Activated CD8-positive, alpha-beta memory T cell treated with anti-CD3 and anti-CD28 coated beads for 1 hour (primary cell): ENCODE measurements at places on chromosomes 3 and 15.

- no peak for DNase-seq
These were observed 3.8 kb downstream of the PLCH1 start for GRCh38 chr3:155741101-155741500.

GRCh38 chr15:25677719-25678499 is 185.2 kb downstream of the ATP10A start:
- no peak for DNase-seq

- no peak for DNase-seq
These were observed 253.7 kb upstream of the RASGRP1 start for GRCh38 chr15:38818157-38818790.

DNA sequence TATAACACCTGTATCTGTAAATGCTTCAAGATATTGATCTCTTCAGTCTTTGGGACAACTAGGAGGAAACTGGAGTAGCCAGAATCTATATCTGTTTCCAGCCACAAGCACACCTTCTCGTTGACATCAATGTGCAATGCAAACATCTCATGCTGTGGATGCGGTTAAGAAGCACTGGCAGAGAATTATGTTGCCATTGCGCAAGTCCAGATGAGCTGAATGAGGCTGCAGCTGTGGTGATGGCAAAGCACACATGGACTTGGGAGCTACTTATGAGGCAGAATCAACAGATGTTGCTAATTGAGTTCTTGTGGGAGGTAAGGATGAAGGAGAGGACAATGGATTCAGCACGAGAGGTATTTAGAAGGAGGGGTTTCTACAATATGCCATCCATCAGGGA is 90.9 kb downstream of the STRIT1 start:
- DNase-seq: no peak

DNA sequence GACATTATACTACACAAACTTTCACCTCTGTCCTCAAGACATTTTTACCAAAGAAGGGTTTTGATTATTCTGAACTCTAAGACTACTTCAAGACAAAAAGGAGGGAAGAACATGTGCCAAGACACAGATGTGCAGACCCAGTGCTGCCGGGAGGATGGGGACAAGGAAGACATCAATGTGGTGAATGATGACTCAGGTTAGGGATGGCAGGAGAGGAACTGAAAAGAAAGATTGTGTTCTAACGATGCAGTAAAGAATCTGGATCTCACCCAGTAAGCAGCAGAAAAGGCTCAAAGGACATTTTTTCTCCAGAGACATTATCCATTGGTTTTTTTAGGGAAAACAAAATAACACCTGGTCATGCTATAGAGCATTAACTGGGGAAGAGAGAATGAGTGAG is 449.9 kb upstream of the NR2F2 start:
- DNase-seq: no peak

DNA sequence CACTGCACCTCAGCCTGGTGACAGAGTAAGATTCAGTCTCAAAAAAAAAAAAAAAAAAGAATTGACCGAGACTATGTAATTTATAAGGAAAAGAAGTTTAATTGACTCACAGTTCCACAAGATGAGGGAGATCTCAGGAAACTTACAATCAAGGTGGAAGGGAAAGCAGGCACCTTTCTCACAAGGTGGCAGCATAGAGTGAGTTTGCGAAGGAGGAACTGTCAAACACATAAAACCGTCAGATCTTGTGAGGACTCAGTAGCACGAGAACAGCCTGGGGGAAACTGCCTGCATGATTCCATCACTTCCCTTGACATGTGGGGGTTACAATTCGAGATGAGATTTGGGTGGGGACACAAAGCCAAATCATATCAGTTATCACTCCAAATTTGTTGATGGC is 380.9 kb downstream of the EDEM1 start:
- no peak for DNase-seq

- DNase-seq: no peak
These were observed 45.3 kb downstream of the TCF12 start for GRCh38 chr15:56963710-56964109.

DNA sequence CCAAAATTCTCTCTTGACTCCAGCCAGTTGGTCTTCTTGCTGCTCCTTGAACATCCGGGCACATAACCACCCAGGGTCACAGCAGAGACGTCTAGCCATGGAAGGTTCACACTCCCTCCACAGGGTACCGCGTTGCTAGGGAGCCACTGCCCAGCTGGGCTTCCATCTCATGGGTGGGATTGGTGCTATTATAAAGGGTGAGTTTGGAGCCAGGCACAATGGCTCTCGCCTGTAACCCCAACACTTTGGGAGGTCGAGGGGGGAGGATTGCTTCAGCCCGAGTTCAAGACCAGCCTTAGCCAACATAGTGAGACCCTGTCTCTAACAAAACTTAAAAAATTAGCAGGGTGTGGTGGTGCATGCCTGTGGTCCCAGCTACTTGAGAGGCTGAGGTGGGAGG is 17.5 kb upstream of the SKOR1 start:
- DNase-seq: no peak

GRCh38 chr3:48688032-48688736 is 2.5 kb upstream of the NCKIPSD start:
- DNase-seq: no peak

DNA sequence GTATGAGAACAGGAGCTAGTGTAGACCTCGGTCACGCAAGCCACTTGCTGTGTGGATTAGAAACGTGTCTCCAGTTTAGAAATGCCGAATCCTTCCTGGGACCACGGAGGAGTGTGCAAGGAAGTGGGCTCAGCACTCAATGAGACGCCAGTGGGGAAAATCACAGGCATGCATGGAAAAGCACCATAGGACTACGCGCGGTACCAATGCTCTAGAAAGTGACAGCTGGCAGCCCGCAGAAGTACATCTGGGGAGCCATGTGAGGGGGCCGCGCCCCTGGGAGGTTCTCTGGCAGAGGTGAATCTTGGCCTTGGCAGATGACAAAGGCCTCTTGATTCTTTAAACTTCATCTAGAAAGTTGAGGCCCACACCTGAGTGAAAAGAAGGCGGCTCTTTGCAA is 99.3 kb downstream of the LRRK1 start:
- no peak for DNase-seq

GRCh38 chr3:13040361-13041074 is 32.7 kb downstream of the IQSEC1 start:
- peak; percentile 30 for DNase-seq

DNA sequence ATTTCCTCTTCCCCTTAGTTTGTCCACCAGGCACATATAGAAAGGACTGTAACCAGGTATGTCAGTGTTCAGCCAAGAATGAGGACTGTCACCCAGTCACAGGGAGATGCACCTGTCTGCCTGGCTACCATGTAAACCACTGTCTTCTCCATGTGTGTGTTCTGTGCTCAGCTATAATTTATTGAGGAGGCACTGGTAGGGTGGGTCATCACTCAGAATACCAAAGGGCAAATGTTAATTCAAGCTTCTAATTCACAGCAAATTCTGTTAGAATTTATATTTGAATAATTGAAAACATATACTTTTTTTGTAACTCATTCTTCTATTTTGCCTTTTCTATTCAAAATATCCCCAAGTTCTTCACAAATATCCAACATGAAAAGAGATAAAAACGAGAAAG is 780.4 kb downstream of the MECOM start:
- no peak for DNase-seq

- no peak for DNase-seq
These were observed 5.3 kb upstream of the DAPK2 start for GRCh38 chr15:64051407-64052259.

- DNase-seq: no peak
These were observed 345.9 kb downstream of the FOXP1 start for GRCh38 chr3:71237672-71238071.

DNA sequence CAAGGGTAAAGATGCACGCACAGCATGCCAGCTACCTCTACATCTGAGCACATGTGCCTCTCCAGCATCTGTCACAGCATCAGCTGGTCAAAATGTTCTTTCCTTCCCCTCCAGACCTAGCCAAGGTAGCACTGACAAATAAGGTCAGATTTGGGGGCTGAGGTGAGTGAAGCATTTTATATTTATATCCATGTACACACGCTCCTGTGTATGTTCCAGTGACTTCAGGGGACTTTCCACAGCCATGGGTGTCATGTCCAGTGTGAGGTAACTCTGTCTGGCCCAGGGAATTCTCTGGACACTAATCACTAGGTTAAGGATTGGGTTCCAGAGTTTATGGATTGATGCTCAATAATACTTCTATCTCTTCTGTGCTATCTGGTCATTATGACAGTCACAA is 165.2 kb upstream of the TP63 start:
- no peak for DNase-seq

- no peak for DNase-seq
These were observed 64.0 kb upstream of the ST3GAL6 start for GRCh38 chr3:98699132-98699531.

GRCh38 chr15:52117549-52117948 is 5.0 kb upstream of the BCL2L10 start:
- DNase-seq: no peak

- DNase-seq: no peak
These were observed 109.5 kb downstream of the SEC22A start for GRCh38 chr3:123311201-123311600.

- DNase-seq: peak; percentile 71
These were observed at the start of gene CLN6 for GRCh38 chr15:68229386-68230156. TSS of gene CLN6 (minus strand) at chr15:68229728. CDS start at chr15:68229584, 144 bp downstream.

DNA sequence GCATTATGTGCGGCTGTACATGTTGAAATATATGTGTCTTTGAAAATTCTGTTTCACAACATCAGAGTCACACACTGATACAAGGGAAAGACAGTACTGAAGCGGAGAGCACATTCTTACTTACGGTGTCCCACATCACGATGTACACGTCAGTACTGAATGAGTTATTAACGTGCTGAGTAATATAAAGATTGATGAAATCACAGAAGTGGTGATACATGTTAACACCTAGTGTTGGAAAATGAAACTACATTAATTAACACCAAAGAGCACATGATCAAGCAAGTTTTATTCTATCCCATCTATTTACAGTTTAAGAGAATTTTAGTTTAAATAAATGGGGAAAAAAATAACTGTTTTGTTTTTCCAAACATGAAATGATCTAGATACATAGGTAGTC is 15.6 kb downstream of the EOGT start:
- DNase-seq: no peak

- no peak for DNase-seq
These were observed 53.5 kb upstream of the PCSK6 start for GRCh38 chr15:101543026-101543390.

GRCh38 chr3:128825117-128825725 is 54.2 kb upstream of the ACAD9 start:
- no peak for DNase-seq

DNA sequence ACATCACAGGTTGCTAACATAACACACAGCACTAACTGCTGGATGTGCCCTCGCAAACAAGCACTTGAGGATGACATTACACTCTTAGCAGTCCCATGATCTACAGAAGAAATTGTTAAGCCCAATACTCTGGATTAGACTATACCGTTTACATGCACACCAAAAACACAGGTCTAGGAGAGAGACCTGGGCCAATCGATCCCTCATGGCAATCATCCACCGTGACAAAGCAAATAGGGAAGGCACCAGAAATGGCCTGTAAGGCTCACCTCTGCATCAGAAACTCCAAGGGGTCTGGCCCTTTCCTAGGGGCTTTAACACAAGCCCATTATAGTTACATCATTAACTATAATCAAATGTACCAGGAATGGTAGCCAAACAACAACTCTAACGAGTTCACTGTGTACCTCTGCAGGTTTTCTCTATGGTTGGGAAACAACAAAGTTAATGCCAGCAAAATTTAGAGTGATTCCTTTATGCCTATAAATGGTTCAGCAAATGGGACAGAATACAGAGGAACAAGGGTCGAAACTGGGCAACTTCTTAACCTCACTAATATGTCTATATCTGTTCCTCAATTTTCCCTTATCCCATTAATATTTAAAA is 18.5 kb downstream of the TRANK1 start:
- no peak for DNase-seq

DNA sequence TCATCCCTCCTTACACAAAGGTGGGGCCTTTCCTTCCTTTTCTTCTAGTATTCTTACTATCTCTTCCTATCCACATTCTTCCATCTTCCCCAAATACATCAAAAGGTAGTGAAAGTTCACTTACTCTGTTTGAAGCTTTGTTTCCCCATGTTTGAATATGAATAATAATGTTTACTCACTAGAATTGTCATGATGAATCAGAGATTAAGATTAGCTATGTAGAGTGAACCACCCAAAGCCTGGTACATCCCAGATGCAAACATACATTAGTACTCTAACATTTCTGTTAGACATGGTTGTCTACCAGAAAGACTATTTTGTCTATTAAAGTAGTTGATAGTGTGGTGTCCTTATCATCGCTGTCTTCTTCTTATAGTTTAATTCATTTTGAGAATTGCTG is 327.1 kb upstream of the TBC1D5 start:
- DNase-seq: no peak

DNA sequence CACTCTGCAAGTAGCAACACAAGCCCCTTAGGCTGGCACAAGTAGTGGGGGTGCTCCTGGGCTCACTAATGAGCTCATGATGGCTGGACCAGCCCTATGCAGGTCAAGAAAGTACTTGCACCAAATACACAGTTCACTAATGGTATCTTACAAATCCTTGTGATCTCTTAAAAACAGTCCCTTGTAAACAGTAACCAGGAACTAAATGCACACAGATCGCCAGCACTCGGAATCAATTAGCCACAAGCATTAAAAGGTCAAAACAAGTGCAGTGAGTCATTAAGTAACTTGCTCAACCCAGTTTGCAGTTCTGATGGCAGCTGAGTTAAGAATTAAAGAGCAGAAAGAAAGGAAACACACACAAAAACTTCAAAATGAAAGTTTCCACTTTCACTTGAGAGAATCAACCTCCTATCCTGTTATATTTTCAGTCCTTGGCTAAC is 43.2 kb downstream of the ARHGEF3 start:
- no peak for DNase-seq

- DNase-seq: no peak
These were observed 56.2 kb downstream of the RASA2 start for GRCh38 chr3:141542989-141543388.

GRCh38 chr15:51186181-51186705 is 91.5 kb upstream of the TNFAIP8L3 start:
- DNase-seq: no peak

GRCh38 chr3:55094676-55095075 is 166.8 kb upstream of the LRTM1 start:
- DNase-seq: no peak

DNA sequence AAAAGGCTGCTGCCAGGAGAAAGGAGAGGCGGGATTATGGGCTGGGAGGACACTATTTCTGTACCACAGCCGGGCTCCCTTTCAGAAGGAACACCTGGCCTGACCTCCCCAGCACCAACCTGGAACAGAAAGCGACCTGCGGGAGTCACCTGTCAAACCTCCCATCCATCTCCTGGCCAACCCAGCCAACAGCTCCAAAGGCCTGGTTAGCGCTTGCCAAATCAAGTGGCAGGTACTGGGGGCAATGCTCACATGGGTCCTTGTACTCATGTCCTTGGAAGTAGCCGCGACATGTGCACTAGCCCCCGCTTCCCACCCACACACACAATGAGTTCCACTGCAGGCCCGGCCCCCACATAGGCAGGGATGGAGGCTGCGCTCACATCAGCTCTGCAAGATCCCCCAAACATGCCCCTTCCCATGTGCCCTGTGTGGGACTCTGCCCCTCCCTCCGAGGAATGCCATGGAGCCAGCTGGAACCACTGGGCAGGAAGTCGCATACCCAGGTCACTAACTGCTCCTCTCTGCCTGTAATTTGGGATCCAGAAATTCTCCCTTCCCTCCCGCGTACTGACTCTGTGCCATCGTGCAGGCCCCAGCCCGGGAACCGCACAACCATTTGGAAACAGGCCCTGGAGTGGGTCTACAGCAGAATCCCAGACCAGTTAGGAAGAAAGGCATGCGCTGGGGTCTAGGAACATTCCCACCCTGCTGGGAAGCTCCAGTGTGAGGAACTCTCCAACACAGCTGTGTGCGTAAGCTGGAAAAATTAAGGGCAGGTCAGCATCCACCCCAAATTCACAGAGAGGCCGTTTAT is 98.9 kb downstream of the LRIG1 start:
- DNase-seq: no peak
